T-helper 22 cell (primary cell): ENCODE measurements at places on chromosomes 7 and 10.

- DNase-seq, result no peak
Measured at GRCh38 chr7:25238066-25238725, 9.9 kb upstream of the NPVF start.

DNA sequence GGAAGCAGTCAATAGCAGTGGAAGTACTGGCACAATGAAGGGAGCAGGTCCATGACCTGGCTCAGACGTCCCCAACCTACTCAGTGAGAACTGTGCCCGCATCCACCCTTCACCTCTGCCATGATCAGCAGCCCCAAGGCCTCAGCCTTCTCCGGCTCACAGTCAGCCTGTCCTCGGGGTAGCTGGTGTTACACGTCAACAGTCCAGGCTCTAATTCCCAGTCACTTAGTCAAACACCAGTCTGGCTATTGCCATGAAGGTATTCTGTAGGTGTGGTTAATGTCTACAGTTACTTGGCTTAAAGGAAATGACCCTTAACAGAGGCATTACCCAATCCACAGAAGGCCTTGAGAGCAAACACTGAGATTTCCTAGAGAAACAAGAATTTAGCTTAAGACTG is 49.1 kb downstream of the GRB10 start:
- DNase-seq, result no peak

- no peak for DNase-seq
Measured at GRCh38 chr10:121914661-121915060, 13.2 kb downstream of the ATE1 start.

GRCh38 chr10:92737484-92737883 is 47.7 kb downstream of the HHEX start:
- DNase-seq, result no peak

- no peak for DNase-seq
Measured at GRCh38 chr10:17473228-17473950, 19.0 kb upstream of the ST8SIA6 start.

DNA sequence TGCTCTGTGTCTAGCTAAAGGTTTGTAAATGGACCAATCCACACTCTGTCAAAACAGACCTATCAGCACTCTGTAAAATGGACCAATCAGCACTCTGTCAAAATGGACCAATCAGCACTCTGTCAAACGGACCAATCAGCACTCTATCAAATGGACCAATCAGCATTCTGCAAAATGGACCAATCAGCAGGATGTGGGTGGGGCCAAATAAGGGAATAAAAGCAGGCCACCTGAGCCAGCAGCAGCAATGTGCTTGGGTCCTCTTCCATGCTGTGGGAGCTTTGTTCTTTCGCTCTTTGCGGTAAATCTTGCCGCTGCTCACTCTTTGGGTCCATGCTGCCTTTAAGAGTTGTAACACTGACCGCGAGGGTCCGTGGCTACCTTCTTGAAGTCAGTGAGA is 740.5 kb upstream of the POM121L12 start:
- DNase-seq, result no peak

GRCh38 chr7:81441750-81442149 is 328.1 kb downstream of the HGF start:
- no peak for DNase-seq

DNA sequence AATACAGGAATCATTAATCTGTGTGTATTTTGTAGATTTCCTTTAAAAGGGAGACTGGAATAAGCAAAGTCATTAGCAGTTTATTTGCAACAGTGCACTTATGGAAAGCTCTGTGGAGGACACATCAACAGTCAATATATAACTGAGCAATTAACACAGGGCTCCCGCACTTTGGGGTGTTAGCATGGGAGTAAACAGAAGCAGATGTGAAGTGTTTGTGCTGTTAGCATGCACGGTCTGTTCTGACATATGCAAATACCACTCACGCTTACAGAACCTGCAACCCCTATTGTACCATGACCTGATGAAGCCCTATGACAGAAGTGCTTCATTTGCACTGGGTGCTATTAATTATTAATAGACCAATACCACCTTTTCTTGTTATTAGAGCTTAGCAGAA is 118.9 kb downstream of the PPP1R3A start:
- no peak for DNase-seq

DNA sequence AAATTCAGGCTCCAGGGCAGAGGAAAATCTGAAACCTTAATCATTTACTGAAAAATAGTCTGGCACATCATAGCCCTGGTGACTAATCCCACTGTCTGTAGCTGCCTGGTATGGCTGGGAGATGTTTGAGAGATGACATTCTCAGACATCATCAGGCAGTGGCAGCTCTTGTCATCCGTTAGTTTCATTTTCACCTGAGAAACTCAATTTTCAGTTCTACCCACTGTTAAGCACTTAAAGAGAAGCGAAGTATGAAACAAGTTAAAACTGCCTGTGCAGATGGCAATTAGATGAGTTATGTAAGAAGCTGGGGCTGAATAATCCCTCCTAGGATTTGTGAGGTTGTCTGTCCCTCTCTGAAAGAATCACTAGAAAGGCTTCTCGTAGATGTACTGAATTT is 150.2 kb downstream of the NSUN6 start:
- no peak for DNase-seq

GRCh38 chr10:28072573-28072972 is 73.7 kb upstream of the ODAD2 start:
- DNase-seq, result no peak

- DNase-seq, result no peak
Measured at GRCh38 chr7:139059905-139060304, 24.1 kb upstream of the ZC3HAV1L start.
